Kidney tubule cell (primary cell): ENCODE measurements at places on chromosomes 1 and 21.

DNA sequence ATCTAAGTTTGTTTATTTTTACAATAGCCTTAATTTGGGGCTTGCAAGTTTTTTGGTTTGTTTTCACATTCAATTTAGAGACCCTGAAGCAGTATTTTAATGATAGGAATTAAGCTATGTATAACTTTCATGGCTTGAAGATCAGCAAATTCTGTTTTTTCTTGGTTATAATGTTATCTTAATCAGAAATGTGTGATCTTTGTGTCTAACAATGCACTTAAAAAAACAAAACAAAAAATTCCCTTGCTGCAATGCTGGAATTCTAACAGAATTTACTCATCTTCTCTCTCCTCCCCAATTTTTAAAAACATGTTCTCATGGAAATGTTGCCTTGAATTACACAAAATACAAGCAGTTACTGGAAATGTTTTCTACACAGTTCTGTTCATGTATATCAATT is 113.1 kb downstream of the OLFML2B start:
- DNase-seq: peak; percentile 17

GRCh38 chr1:6330410-6330911 is 63.1 kb downstream of the ACOT7 start:
- no peak for DNase-seq

- no peak for DNase-seq
Measured at GRCh38 chr1:179311149-179311700, 17.6 kb downstream of the SOAT1 start.

- no peak for DNase-seq
Measured at GRCh38 chr1:83697220-83697619, 301.7 kb downstream of the TTLL7 start.

DNA sequence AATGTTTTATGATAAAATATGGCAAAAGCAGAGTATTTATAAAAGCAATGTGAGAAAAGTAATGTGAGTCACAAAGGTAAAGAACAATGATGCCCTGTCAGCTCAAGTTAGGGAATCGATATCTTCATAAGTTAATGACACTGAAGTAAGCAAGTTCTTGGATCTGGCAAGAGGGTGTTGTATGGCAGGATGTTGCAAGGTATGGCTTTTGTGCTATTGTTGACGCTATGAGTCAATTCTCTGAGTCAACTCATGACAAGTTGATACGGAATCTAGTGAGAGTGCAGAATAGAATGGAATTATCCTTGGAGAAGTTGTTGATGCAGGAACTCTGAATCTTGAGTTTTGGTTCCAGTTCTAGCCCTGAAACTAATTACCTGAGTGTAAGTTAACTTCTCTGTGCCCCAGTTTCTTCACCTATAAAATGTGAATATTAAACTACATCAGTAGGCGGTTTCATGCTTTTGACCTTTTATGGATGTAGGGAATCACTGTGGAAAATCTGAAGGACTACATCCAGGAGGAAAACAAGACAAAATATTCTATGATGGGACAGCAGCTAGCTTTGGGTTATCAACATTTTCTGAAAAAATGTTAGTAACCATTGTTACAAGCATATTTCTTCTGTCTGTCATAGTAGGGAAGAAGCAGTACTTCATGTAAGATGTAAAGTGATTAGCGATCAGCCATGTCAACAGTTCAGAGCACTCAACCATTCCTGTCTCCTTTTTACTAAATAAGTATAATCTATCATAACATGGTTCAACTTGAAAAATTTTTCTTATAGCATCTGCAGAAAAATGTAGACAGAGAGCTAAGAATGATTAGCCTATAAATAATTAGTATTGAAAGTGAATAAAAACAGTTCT is 96.9 kb downstream of the ATP6V1G3 start:
- peak; percentile 95 for DNase-seq

GRCh38 chr1:1212780-1213344 is 1.1 kb downstream of the TNFRSF4 start:
- no peak for DNase-seq

DNA sequence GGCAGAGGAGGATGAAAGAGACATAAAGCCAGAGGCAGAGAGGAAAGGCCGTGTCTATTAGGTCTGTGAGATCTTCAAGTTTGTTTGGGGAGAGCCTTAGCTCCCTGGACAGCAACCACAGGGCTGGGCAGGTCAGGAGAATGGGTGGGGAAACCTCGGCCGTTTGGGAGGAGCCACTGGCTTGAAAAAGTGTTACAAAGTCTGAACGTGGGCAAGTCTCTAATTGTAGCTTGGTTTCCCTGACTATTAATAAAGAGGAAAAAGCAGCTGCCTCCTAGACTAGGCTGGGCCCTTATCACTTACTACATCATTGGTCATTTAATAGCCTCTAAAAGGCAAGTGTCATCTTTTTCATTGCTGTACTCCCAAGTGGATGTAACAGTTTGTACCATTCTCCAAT is at the start of gene CCDC17:
Gene CCDC17 (minus strand): TSS at position 83 of the 400 bp plus-strand sequence. CDS start 145 bp downstream, outside the sequence.
- DNase-seq: no peak

DNA sequence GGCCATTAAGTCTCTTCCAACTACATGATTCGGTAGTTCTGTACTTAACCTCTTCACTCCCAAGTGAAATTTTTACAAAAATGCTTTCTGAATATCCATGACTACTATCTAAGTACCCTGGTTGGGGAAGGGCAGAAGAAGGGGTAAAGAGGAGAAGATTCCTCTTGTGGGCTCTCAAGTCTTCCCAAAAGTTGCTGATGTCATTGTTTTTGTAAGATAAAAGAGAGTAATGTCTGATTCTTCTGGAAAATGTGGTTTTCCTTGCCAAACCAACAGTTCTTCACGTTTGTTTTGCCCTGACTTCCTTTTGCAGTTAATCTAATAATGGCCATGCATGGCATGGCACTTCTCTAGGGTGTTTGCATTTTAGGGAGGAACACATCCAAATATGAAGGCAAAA is 34.7 kb upstream of the AK4 start:
- no peak for DNase-seq

DNA sequence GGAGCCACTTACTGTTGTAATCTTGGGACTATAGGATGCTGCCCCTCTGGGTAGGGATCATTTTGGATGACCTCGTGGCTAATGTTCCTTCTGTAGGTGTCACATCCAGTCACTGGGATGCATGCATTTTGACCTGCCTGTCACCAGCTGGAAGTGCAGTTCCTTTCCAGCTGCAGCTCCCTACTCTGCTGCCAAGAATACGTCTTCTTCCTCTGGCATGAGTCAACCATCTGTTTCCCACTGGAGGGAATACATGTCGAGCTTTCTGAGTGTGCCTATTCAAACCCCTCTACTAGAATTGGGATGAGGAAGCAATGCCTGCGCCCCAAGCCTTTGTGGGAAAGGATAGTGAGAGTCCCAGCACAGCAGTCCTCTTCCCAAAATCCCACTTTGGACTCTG is 415.5 kb upstream of the ADAMTS5 start:
- DNase-seq: no peak

- peak; percentile 64 for DNase-seq
Measured at GRCh38 chr1:246782120-246782900, 58.1 kb downstream of the SCCPDH start.

GRCh38 chr21:46180079-46180722 is 4.1 kb downstream of the SPATC1L start:
- DNase-seq: no peak

DNA sequence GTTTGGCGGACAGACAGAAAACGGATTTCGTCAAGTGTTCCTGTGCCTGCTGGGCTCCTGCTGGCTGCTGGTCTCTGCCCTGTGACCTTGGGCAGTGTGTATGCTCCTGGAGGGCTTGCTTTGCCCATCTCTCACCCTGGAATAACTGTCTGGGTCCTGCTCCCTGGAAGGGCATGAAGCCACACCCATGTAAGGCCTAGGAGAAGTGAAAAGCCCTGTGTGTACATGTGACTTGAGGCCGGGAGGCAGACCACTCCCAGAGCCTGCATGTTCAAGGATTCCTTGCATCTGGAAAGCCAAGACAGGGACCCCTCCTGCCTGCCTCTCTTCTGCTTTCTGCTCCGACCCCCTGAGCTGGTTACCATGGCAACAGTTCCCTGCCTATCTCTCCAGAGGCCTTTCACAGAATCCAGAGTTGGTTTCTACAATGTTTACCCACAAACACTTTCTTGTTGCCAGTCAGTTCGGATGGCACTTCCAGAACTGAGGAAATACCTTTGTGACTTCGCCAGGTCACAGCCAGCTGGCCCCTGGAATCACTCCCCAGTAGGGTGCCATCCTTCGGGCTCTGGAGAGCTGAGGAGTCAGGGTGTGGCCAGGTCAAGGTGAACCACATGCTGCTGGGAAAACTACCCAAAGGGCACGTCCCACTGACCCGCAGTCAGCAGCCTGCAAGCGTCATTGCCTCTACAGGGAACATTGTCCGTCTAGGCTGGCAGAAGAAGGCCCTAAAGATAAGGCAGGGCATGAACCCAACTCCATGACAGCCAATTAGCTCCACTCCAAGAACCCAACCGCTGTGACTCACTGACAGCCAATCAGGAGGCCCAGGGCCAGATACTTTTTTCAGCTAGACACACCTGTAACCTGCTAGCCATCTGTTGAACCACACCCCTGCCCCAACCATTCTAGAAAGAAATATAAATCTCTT is 14.7 kb upstream of the GPR37L1 start:
- peak; percentile 70 for DNase-seq

GRCh38 chr1:198601936-198602889 is 36.6 kb upstream of the PTPRC start:
- peak; percentile 22 for DNase-seq

- DNase-seq: peak; percentile 13
Measured at GRCh38 chr1:209029737-209030136, 553.8 kb upstream of the CAMK1G start.

DNA sequence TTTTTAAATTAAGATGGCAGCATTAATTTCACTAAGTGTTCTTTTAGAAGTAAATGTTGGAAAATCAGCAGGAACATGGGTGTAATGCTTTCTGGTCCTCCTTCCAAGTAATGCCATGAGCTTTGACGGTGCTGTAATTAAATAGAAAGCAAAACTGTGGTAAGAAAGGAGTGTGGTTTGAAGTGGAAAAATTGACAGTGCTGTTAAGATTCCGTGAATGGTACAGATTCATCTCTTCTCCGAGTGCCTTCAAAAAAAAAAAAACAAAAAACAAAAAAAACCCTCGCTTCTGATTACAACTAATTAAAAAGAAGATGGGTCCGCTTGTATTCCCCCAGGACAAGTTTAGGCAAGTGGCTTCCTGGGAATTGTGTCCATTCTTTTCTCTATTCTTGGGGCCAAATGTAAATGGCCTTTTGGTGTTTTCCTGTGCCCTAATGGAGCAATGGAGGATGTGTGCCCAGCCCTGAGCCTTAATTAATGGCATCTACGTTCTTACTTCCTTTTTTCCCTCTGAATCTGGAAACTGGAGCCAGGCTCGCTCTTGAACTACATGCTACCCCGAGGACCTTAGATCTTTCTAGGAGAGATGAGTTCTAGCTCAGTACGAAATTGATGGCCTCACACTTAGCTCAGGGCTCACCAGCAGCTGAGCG is 5.1 kb downstream of the LMO4 start:
- no peak for DNase-seq

GRCh38 chr1:226034482-226034881 is 28.0 kb upstream of the H3-3A start:
- DNase-seq: no peak

GRCh38 chr1:62230718-62231117 is 36.1 kb downstream of the L1TD1 start:
- DNase-seq: peak; percentile 97

- DNase-seq: no peak
Measured at GRCh38 chr1:54510715-54511270, 37.2 kb upstream of the ACOT11 start.

- DNase-seq: no peak
Measured at GRCh38 chr1:246372559-246372958, 134.5 kb downstream of the SMYD3 start.

- DNase-seq: no peak
Measured at GRCh38 chr1:25617625-25618432, 1.2 kb downstream of the MAN1C1 start.

GRCh38 chr1:178630417-178630816 is 94.6 kb upstream of the RALGPS2 start:
- no peak for DNase-seq

- no peak for DNase-seq
Measured at GRCh38 chr1:12506281-12507280, 111.4 kb downstream of the DHRS3 start.

- DNase-seq: no peak
Measured at GRCh38 chr1:243441601-243442000, 185.8 kb downstream of the SDCCAG8 start.

- no peak for DNase-seq
Measured at GRCh38 chr1:106233511-106233910, 823.0 kb upstream of the PRMT6 start.

DNA sequence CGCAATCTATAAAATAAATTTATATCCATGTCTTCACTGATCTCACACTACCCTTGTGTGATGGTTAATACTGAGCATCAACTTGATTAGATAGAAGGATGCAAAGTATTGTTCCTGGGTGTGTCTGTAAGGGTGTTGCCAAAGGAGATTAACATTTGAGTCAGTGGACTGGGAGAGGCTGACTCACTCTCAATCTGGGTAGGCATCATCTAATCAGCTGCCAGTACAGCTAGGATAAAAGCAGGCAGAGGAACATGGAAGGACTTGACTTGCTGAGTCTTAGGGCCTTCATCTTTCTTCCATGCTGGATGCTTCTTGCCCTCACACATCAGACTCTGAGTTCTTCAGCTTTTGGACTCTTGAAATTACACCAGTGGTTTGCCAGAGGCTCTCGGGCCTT is 615.4 kb downstream of the AGBL4 start:
- DNase-seq: no peak

GRCh38 chr1:182484531-182485257 is 34.7 kb downstream of the RGSL1 start:
- no peak for DNase-seq

DNA sequence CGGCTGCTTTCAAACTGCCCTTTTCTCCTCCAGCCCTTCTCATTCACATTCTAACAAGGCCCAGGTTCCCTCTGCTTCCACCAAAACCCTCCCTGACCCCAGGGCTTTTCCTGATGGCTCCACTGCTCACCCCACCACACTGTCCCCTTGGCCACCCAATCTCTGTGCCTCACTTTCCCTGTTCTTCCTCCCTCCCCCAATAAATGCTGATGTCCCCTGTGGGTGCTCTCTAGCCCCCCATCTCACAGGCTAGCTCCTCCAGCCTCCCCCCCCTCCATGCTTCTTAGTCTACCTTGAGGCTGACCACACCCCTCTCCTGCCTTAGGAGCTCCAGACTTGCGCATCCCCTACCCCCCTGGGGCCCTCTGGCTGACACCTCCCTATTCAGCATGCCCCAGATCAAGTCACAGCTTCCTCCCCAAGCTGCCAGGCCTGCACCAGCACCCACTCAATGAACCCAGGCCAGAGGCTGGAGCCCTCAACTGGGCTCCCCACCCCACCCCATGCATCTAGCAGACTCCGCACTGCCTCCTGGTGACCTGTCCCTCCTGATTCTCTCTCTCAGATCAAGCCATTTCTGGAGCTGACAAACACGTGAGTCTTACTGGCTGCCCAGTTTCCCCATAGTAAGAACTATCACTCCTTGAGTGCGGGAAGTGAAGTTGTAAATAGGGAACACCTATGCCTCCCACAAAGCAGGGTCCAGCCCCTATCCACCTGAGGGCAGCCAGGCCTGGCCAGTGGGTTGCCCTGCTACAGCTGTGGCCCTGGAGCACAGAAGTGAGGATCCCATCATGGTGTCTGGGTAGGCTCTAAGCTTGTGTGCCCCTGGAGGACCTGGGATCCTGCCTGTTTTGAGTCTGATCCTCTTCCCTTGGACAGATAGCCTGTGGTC is 117.9 kb downstream of the DMRTB1 start:
- DNase-seq: no peak

GRCh38 chr1:237566581-237566980 is 324.1 kb downstream of the ZP4 start:
- DNase-seq: no peak
